ENCODE measurements at places on chromosomes 4 and X. TPM values are rescaled to one million over a fixed set of nuclear protein-coding genes. Genes with fewer than 3 reads are reported as not detected.

The WDR17 gene
- 11.9 TPM for total RNA-seq

The TEC gene
- 8.0 TPM for total RNA-seq

The MECP2 gene
- 76.5 TPM for total RNA-seq

The CNKSR2 gene
- total RNA-seq: 98.3 TPM

The COL4A5 gene
- total RNA-seq: 7.4 TPM

The VCX gene
- not detected for total RNA-seq

The LAGE3 gene
- 25.7 TPM for total RNA-seq

The FGA gene
- total RNA-seq: not detected

The MAGED4B gene
- 7.2 TPM for total RNA-seq

The USP27X gene
- total RNA-seq: 1.3 TPM

The ZNF732 gene
- total RNA-seq: 0.44 TPM

The ADH7 gene
- not detected for total RNA-seq

The GABRG1 gene
- total RNA-seq: 9.4 TPM

The XAGE1A gene
- not detected for total RNA-seq

The OPHN1 gene
- total RNA-seq: 27.1 TPM

DNA sequence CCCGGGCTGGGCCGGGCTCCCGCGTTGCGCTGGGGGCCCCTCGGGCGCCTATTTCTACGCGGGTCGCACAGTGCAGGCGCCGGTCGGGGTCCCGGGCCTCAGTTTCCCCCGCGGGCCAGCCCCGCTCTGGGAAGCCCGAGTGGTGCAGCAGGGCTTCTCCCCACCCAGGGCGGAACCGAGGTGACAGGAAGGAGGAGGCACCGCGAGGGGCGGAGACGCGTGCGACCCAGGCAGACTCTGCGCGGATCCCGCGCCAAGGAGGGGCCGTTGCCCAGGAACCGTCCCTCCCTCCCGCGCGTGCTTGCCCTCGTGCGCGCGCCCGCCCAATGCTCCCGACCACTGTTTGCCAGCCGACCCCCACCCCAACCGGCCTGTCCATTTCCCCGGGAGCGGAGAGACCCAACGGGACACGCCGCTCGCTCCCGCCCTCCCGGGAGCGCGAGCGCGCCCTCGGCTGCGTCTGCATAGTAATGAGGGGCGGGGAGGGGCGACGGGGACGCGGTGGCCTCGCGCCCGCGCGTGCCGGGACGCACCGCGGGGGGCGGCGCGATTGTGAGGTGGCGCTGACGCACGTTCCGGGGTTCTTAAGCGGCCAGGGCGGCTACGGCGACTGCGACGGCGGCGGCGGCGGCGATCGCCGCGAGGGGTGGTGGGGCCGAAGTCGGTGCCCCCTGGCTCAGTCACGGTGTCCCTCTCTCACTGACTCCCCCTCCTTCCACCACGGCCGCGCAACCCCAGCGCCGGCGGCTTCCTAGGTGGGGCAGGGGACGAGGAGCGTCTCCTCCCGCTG, at the start of gene CPEB2:
Gene CPEB2 (plus strand): TSS at position 613 of the 790 bp plus-strand sequence. CDS start 193 bp downstream, outside the sequence.
- peak; percentile 93 for DNase-seq

- no peak for DNase-seq
Observed at GRCh38 chrX:101191217-101191750, 28.3 kb upstream of the DRP2 start.

- DNase-seq: no peak
Observed at GRCh38 chr4:75992462-75992861, 1.7 kb upstream of the SDAD1 start.

DNA sequence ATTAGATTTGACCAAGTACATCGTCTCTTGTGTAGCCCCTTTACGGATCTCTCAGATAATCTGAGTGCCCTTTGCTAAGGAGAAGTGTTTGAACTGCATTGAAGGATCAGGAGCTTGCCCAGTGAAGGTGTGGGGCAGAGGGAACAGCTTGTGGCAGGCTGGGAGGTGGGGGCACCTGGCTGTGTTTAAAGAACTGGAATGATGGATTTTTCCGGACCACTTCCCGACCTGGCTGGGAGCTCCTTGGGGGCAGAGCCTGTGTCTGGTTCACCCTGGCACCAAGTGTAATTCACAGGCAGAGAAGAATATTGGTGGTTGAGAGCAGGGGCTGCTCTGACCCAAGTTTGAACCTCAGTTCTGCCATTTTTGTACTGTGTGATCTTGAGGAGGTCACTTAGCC, 18.5 kb downstream of the TBC1D14 start:
- DNase-seq: no peak

DNA sequence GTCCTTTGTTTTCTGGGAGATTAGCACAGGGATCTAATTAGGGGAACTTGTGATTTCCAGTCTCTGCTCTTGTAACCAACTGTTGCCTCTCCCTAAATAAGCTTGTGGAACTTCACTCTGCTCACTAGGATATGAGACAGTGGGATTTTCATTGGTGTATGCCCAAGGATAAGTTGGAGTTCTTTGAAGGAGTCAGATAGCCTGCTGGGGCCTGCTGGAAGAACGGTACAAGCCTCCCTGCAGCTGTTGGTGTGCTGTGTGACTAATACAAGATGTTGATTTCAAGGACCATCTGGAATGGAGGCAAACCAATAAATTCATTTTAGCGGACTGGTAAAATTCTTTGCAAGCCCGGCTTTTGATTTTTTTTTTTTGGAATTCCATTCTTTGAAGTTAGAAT, 167.0 kb downstream of the AASDH start:
- DNase-seq: no peak

- no peak for DNase-seq
Observed at GRCh38 chrX:134020910-134021309, 35.5 kb upstream of the GPC3 start.

GRCh38 chr4:112147697-112148096, 2.4 kb downstream of the FAM241A start:
- no peak for DNase-seq

DNA sequence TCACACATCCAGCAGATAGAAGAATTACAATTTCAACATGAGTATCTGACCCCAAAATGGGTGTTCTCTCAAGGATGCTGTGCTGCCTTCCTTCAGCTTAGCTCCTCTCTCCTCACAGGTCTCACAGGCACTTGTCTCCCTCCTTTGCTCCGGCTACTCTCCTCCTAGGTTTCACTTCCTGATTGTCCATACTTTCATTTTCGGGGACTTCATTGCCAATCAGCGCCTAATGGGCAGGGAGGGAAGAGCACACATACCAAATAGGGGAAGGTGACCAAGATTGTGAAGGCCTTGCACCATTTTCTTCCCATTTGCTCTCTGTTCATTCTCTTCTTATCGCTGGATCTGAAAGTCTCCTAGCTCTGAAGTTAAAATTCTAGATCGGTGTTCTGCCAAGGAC, 125.4 kb upstream of the EOLA2 start:
- no peak for DNase-seq

DNA sequence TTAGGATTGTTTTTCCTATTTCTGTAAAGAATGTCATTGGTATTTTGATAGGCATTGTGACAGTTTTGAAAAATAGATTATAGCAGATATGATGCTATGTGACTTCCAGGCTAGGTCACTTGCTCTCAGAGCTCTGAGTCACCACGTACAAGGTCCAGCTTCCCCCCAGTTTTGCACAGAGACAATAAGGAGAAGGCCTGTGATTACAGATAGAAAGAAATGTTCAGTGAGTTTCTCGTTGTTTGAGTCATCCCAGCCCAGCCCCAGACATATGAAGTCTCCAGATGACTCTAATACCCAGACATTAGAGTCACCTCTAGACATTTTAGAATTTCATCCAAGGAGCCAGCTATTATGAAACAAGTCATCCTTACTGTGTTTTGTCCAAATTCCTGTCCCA, 57.2 kb downstream of the MFAP3L start:
- DNase-seq: no peak

DNA sequence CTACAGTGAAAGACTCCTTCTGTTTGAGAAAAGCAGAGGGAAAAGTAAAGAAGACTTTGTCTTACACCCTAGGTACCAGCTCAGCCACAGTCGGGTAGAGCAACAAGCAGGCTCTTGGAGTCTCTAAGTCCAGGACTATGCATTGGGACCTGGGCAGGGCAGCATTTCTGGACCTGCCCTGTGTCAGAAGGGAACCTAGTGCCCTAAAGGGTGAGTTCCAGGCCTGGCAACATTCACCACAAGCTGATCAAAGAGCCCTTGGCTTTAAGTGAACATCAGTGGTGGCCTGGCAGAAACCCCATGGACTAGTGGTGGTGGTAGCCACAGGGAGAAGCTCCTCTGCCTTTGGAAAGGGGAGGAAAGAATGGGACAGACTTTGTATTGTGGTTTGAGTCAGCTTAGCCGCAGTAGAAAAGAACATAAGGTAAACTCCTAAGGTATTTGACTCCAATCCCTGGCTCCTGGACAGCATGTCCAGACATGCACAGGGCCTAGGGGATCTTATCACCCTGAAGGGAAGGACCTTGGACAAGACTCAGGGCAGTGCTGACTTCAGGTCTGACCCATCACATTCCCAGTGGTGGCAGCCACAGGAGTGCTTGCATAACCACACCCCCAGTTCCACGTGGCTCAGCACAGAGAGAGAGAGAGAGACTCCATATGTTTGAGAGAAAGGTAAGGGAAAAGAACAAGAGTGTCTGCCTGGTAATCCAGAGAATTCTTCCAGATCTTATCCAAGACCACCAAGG, 32.6 kb downstream of the CCDC158 start:
- no peak for DNase-seq

DNA sequence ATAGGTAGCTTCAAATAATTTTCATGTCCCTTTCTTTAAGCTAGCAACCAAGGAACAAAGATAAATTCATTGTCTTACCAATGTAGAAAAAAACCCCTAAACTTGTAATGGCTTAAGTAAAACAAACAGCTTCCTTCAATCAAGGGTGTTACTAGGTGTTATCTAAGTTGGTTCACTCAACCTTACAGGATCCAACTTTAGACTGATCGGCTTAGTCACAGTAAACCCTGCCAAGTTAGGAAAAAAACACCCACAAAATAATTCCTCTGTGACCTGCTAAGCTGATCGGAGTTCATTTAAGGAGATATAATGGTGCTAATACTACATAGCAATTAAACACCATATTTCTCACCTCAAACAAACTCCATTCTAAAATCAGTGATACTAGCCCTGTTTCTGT, 10.1 kb downstream of the AIFM1 start:
- no peak for DNase-seq
